ENCODE measurements at places on chromosomes 4 and X. TPM values are rescaled to one million over a fixed set of nuclear protein-coding genes. Genes with fewer than 3 reads are reported as not detected.

GRCh38 chr4:19703391-19703790, 548.3 kb upstream of the SLIT2 start:
- DNase-seq = no peak

- no peak for DNase-seq
These were observed 27.4 kb upstream of the XAGE1B start for GRCh38 chrX:52544147-52544840.

Gene PCYT1B
- 0.47 TPM for total RNA-seq

Gene IL13RA1
- total RNA-seq = 25.3 TPM

Gene DGAT2L6
- total RNA-seq = 14.8 TPM

Gene MRFAP1
- total RNA-seq = 214 TPM

Gene MTTP
- 1.6 TPM for total RNA-seq

Gene NPY1R
- total RNA-seq = 25.2 TPM
